Neural crest cell (in vitro differentiated cells): ENCODE measurements at places on chromosomes 5 and 9. TPM values are rescaled to one million over a fixed set of nuclear protein-coding genes. Genes with fewer than 3 reads are reported as not detected.

The FBP2 gene
- not detected in 2 replicates for total RNA-seq

The GPR150 gene
- total RNA-seq, result 0.14 TPM in 1 of 2 replicates, not detected in the other

The CREB3 gene
- total RNA-seq, result 35.3 and 35.9 TPM in 2 replicates

The FRRS1L gene
- total RNA-seq, result 3.4 and 3.9 TPM in 2 replicates

The SLCO6A1 gene
- 3.9 and 4.4 TPM in 2 replicates for total RNA-seq

The N4BP3 gene
- total RNA-seq, result 1.3 and 1.4 TPM in 2 replicates

The HRH2 gene
- 1.5 and 1.7 TPM in 2 replicates for total RNA-seq

The DMRT3 gene
- not detected in 2 replicates for total RNA-seq

The MCCC2 gene
- 43.4 and 43.7 TPM in 2 replicates for total RNA-seq

The ZNF622 gene
- total RNA-seq, result 23.9 and 24.0 TPM in 2 replicates

- DNase-seq, result no peak
Measured at GRCh38 chr5:179272326-179273072, 72.8 kb downstream of the ADAMTS2 start.

DNA sequence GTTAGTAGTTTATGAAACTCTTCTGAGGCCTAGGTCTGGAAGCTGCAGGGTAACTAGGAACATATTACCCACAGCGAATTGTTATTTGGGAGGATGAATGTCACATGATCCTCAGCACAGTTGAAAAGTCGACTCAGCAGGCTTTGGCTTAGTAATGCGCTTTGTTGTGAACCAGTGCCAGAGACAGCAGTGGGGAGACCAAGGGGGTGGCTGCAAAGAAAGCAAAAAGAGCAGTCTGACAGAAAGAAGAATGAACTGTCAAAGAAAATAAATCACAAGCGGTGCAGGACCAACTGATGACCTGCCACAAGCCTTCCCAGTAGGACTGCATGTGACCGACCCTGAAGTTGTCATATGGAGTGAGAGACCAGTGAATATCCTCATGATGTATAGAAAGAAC, 170.0 kb downstream of the CCDC171 start:
- peak; percentile 6 for DNase-seq

GRCh38 chr5:142796492-142797109, 26.4 kb downstream of the ARHGAP26 start:
- DNase-seq, result no peak

DNA sequence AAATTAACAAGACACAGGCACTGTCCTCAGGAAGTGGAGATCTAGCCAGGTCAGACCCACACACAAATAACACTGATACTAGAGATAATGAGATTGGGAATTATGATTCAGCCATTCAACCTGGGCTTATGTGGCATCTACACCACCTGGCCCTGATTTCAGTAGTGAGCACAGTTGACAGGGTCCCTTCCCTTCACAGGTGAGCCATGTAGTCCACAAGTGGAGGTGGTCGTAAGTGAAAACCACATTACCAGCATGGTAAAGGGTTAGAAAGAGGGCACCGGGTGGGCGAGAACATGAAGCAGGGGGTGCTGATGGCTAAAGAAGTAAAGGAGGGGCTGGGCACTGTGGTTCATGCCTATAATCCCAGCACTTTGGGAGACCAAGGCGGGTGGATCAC, 48.3 kb upstream of the IL17B start:
- no peak for DNase-seq

DNA sequence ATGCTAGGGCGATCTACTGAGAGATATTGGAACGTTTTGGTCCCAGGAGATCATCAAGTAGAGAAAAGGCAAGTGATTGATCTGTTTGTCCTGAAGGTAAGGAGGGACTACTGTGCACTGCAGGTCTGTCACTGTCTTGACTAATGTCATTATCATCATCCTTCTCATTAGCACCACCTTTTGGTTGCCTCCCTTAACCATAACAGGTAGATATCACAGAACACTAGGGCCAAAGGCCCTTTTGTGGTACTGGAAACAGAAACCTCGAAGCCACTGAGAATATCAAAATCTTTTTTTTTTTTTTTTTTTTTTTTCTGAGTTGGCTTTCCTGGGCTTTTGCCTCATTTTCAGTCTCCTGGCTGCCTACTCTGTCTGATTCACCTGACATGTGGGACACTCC, 134.0 kb downstream of the KCTD16 start:
- no peak for DNase-seq

DNA sequence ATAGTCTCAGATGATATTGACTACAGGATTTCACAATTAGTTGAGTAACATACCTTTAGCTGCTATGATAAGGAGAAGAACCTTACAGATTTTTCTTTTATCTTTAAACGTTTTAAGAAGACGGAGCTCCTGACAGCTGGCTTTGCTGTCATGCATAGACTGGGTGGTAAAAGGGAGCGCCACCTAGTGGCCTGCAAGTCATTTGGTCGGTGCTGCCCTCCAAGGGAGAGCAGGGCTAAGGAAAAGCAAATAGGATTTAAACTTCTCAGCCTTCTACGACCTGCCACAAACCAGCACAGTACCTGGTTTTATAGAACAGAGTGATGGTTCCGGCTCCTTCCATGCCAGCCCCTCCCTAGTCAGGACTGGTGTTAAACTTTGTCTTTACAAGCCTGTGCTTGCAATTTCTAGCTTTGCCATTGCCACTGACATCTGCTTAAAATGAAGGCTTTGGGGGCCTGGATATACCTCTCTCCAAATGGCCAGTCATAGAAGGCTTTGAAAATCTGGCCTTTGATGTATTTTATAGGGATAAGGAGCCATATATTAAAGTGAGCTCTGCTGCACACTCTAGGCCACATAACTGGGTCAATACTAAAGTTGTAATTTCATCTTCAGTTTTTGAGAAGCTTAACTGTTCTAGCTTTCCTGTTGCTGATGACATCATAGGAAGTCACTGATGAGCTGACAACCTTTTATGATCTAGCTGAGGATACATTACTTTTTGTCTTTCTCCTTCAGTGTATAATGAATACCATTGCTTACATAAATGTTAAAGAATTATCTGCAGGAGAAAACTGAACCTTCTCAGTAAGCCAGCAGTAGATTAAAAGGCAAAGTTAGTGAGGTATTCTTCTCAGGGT, 31.1 kb upstream of the ADAMTSL1 start:
- DNase-seq, result peak; percentile 70

DNA sequence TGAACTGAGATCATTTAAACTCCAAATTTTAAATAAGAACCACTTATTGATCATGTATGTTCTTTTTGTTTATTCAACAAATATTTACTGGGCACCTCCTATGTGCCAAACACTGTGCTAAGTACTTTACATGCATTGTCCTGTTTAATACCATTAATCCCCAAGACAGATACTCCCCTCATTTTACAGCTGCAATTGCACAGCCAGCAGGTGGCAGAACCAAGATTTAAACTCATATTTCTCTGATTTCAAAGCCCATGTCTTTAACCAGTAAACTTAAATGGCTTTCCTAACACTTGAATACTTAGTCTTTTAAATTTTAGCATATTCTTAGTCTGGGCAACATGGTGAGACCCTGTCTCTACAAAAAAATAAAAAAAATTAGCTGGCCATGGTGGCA, 43.4 kb upstream of the KIAA1958 start:
- DNase-seq, result no peak

GRCh38 chr5:32439086-32439642, 5.4 kb downstream of the ZFR start:
- no peak for DNase-seq

DNA sequence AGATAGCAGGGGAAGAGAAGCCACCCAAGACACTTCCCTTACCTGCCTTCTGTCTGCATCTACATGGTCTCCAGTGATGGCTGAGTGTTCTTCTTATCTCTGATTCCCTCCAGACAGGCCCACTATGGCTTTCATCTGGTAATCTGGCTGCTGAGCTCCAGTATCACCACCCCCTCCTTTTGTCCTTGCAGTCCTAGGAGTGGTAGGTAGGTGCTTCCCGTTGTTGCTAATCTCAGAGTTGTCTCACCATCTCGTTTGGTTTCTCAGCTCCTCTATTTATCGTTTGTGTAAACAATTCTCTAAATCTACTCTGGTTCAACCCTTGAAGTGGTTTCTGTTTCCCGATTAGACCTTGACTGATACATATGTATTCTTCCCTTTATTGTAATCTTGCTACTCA, 243.8 kb upstream of the RFX3 start:
- no peak for DNase-seq

GRCh38 chr9:107637421-107638420, 148.2 kb upstream of the KLF4 start:
- DNase-seq, result peak; percentile 51

- no peak for DNase-seq
Measured at GRCh38 chr9:99377790-99378775, 156.0 kb downstream of the SEC61B start.

GRCh38 chr5:67002832-67003684, 193.5 kb downstream of the CD180 start:
- DNase-seq, result no peak

GRCh38 chr9:137457406-137458193, 1.5 kb downstream of the NSMF start:
- DNase-seq, result no peak

GRCh38 chr5:98993512-98993911, 64.7 kb upstream of the CHD1 start:
- DNase-seq, result no peak

DNA sequence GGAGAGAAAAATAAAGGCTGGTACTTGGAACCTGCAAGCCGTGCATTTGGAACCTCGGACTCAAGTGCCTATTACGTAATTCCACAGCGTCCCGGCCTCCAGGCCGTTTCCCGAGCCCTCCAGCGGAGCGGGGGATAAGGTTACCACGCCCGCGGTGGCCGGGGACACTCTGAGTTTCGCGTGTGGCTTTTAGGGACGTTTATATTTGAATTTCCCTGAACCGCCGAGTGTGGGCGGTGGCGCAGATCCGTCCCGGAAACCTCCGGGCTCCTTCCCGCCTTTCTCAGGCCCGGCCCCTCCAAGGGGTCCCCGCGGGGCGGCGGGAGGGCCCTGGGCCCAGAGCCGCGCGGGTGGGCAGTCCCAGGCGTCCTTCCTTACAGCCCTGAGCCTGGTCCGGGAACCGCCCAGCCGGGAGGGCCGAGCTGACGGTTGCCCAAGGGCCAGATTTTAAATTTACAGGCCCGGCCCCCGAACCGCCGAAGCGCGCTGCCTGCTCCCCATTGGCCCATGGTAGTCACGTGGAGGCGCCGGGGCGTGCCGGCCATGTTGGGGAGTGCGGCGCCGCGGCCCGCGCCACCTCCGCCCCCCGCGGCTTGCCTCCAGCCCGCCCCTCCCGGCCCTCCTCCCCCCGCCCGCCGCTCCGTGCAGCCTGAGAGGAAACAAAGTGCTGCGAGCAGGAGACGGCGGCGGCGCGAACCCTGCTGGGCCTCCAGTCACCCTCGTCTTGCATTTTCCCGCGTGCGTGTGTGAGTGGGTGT, at the start of gene LMNB1:
LMNB1 (plus strand) TSS at position 638 of the 758 bp plus-strand sequence. CDS start 373 bp downstream, outside the sequence.
- peak; percentile 93 for DNase-seq

DNA sequence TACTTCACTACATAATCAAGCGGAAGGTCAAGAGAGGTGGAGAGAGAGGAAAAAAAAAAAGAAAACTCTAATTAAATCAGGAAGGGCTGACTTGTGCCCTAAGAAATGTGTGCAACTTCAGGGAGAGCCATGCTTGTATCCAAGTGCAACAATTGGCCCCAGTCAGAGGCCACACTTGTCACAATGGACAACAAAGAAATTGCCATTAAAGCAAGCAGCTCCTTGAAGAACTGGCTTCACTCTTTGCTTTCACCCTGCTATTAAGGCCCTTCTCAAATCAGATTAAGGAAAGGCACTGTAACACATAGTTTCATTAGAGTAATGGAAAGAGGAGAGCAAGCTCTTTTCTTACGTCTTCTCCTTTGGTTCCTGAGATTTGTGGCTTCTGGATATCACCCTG, 480.9 kb upstream of the WWC1 start:
- no peak for DNase-seq

DNA sequence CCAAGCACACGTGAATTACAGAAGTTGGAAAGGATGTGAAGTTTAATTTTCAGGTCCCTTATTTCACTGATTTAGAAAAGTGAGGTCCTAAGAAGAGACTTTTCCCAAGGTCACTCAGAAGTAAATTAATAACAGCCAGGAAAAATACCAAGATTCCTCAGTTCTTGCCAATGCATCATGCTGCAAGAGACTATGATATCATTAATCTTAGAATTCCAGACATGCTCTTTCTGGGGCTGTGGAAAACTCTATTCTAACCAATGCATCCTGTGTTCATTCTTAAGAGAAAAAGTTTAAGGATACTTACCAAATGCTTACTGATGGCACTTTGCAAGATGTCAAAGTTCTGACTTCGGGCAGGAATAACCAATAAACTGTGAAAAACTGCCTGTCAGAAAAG, 42.8 kb downstream of the TEX10 start:
- DNase-seq, result no peak

- no peak for DNase-seq
Measured at GRCh38 chr9:94928691-94929368, 202.3 kb downstream of the AOPEP start.

- DNase-seq, result no peak
Measured at GRCh38 chr5:157596487-157596886, 20.9 kb upstream of the ADAM19 start.

GRCh38 chr5:158301186-158301585, 442.2 kb upstream of the CLINT1 start:
- no peak for DNase-seq

DNA sequence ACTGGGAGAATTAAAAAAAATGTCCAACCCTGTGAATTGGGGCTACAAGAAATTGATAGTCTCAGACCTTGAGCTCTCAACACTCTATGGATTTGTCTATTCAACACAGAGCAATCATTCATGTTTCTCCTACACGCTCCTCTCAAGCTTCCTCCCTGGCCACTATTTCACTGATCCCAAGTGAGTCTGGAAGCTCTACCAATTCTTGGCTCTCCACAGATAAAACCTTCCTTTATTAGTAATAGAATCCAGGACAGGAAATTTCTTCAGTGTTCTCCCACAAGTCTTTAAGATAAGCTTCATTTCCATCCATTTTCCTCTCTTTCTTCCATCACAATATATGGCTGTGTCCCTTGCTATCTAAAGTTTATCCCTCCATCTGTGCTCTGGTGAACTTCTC, 215.1 kb upstream of the PAPPA start:
- no peak for DNase-seq
